ENCODE measurements at places on chromosomes 7 and 10. TPM values are rescaled to one million over a fixed set of nuclear protein-coding genes. Genes with fewer than 3 reads are reported as not detected.

DNA sequence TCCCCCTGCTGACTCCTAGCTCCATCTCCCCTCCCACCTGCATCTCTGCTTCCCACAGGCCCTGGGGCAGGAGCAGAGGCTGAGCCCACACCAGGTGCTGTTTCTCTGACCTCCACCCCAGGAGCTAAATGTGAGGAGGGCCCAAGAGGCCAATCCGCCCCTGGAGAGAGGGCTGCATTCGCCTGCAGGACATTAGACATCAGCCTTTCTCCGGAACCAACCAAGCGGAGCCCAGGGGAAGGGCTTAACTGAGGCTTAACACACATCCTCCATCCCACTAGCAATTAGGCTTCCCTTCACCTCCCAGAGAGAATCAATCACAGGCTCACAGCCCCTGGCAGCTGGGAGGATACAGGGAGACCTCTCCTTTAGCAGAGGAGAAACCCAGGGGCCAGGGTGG, 50.5 kb downstream of the SH3PXD2A start:
- no peak for DNase-seq

GRCh38 chr10:88491314-88491713, 91.8 kb downstream of the RNLS start:
- DNase-seq, result no peak

RBM20 gene
- 13.9 TPM for total RNA-seq

DNA sequence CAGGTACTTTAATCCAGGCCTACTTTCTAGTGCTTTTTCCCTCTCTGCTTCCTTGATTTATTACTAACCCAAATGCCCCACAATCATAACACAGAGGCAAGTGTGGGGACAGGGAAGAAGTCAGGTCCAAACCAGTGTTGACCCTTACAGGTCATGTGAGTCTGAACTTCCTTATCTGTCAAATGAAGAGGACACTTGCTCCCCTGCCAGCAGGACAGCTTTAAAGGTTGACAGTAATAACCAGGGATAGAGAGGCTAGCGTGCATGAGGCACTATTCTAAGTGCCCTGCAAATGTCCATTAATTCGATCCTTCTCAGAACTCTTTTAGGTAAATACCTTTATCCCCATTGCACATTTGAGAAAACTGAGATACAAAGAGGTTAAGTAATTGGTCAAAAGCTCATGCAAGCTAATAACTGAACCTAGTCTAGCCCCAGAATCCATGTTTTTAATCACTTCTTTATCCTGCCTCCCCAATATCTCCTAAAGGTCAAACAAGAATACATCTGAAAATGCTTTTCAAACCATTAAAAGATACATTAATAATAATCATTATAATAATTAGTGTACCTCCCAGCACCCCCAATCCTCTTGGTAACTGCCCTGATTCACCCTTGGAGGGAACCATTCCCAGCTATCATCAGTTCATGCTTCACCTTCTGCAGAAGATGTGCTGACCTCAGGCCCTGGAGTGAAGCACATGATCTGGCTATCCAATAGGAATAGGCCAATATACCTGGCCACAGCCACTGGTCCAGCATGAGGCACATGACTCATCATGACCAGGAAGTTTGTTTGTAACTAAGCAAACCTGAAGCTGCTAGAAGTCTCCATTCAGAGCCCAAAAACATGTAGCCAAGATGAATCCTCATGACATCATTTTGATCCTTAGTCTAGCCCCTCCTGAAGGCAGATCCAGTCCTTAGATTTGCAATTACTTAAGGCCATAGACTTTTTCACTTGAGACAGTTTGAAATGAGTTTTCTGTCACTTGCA, 40.7 kb downstream of the SGMS1 start:
- no peak for DNase-seq

GRCh38 chr10:29926693-29927048, 132.7 kb downstream of the JCAD start:
- no peak for DNase-seq

DNA sequence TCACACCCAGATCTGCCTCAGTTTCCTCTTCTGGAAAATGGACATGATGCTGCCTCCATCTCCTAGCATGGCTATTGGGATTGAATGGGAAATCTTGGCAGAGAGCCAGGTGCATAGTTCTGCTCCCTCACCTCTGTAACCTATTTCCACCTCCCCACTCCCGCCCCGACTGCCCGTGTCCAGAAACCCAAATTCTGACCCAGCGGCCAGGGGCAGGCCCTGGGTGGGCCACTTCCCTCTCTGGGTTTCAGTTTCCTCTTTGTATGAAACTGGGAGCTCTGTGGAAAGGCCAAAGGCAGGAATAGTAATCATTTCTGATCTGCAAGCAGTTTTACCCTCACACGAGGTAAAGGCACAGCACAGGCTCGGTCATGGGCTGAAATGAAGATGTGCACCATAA, 74.1 kb upstream of the DUSP5 start:
- DNase-seq, result no peak

DNA sequence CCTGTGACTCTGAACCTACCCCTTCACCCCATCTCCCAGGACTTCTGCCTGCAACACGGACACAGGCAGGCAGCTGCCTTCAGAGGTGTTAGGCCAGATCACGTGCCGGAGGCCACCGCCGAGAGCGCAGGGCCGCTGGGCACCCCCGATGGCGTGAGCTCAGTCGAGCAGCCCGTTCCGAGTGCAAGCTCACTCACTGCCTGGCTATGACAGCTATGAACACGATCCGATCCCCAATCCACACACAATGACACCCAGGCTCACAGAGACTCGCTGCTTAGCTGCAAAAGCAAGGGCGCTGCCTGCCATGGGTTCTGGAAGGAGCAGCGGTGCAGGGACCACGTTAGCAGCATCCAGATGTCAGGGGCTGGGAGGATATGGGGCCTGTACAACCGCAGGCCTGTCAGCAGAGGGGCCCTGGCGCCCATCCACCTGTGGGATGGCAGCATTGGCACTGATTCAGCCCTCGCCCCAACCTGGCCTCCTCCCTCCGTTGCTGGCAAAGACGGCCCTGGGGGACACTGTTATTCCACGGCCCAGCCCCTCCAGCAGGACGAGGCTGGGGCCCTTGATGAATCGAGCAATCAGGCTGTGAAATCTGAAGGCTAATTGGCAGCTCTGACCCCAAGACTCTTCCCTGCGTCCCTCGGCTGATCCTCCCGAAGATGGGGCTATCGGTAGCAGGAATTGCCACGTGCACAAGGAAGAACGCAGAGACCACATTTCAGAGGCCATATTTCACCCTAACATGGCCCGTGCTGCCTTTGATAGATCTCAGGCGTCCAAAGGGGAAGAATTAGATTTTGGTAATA, 230.1 kb downstream of the ELFN1 start:
- no peak for DNase-seq

SRRM3 gene
- total RNA-seq, result 1.6 TPM

EXOSC1 gene
- total RNA-seq, result 23.4 TPM

DNA sequence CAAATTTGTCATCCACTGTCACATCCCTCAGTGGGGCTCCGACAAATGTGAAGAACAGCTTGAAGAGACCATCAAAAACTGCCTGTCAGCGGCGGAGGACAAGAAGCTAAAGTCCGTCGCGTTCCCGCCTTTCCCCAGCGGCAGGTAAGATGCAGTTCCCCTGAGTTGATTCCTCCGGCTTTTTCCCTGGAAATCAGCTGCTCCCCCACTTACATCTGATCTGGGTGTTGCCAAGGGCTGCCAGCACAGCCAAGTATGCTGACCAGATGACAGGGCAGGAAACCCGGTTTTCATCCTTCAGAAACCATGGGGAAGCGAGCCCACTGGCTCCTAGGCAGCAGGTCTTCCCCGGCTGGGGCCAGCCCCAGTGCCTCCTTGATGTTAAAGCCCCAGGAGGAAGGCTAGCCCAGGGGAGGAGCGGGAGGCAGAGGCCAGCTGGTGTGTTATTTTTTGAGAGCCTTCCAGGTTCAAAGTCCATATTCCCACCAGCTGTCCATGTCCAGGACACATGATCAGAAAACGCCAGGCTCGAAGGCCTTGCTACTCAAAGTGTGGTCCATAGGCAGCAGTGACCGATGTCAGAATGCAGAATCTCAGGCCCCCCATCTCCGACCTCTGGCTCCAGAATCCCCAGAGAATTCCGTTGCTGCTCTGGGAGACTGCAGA, 23.4 kb downstream of the AIFM2 start:
- no peak for DNase-seq

GRCh38 chr7:102291056-102291915, 4.6 kb downstream of the SH2B2 start:
- no peak for DNase-seq

TMEM176A gene
- 9.1 TPM for total RNA-seq

DNA sequence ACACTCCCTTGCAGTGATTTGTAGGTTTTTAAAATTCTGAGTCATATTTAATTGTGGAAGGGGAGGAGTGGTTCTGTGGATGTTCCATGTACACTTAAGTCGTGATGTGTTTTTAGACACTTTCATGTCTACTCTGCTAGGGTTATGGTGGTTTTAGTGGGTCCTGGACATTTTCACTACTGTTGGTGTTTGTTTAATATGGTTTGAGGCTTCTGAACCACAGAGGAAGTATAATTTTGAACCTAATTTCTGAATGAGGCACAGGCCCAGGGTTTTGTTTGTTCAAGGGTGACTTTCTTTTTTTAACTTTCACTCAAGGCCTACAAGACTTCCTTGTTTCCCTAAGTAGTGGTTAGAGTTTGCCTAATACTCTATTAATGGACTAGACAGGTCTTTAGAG, 13.3 kb downstream of the SLC26A5 start:
- no peak for DNase-seq

DNA sequence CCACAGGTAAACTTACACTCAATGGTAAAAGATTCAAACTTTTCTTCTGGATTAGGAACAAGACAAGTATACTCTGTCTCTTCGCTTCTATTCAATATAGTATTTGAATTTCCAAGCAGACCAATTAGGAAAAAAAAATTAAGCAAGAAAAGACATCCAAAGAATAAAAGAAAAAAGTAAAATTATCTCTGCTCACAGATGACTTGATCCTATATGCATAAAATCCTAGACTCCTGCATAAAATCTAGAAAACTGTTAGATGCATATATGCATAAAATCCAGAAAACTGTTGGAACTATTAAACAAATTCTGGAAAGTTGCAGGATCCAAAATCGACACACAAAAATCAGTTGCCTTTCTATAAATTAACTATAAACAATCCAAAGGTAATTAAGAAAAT, at the start of gene OR13A1:
TSS of gene OR13A1 (minus strand) at position 101 of the 400 bp plus-strand sequence. CDS start 11,186 bp downstream, outside the sequence.
- DNase-seq, result no peak

DNA sequence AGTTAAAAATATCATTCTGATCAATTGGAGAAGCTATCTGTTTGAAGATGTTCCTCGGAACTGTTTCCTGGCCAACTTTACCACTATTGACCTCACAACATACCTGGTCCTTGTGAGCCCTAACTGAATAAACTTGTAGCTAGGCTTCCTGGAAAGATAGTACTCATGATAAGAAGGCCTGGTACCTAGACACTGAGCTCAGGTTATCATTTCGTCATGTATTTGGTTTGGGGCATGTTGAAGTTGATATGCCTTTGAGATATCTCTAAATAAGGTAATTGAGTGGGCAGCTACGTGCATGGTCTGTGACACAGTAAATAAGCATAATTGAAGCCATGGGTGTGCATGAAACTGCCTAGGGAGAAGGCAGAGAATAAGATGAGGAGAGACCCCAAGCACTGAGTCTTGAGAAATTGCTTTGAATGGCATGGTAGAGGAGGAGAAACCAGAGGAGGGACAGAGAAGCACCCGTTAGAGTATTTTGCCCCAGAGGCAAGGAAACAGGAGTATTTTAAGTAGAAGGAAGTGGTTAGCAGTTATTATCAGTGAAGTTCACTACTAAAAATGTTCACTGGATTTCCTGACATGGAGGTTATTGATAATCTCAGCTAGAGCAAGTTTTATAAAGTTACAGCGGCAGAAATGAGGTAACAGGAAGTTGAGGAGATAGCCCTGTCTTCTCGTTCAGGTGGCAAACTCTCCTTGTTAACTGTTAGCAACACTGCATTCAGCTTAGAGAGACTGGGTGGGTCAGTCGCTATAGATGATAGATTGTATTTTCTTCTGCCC, 55.6 kb downstream of the CC2D2B start:
- DNase-seq, result no peak

DNA sequence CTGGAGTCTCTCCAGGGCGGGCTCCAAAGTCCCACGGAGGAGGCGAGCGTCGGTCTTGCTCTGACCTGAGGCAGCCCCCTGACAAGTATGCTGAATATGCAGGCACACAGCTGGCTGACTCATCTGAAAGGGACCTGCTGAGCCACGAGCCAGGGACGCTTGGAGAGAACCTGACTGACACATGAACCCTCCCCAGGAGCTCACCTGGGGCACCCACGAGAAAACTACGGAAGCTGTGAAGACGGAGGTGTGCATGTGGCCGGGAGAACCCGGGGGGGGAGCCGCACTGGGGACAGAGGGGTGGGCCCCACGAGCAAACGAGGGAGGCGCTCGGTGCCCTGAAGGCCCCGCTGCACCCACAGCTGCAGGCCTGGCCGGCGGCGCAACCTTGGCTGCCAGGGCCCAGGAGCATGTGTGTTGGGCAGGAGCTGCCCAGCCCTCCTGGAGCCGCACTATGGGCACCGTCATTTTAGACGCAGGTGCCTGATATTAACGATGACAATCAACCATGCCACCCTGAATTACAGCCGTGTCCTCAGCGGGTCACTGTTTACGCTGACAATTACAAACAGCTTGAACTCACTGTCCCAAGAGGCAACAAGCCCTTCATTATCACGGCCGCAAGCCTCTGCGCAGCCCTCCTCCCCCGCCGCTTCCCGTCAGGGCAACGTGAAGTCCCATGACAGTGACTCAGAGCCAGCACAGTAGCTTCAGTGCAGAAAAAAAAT, 64.7 kb downstream of the DIP2C start:
- no peak for DNase-seq

RFC2 gene
- 15.2 TPM for total RNA-seq

GRCh38 chr7:35749556-35749955, 51.3 kb upstream of the SEPTIN7 start:
- DNase-seq, result no peak

- DNase-seq, result no peak
Measured at GRCh38 chr10:59537501-59537900, 172.1 kb downstream of the SLC16A9 start.

- no peak for DNase-seq
Measured at GRCh38 chr7:20651960-20652544, 36.6 kb downstream of the ABCB5 start.

GRCh38 chr10:97768322-97769315, 3.2 kb downstream of the SFRP5 start:
- no peak for DNase-seq

MICALL2 gene
- 71.7 TPM for total RNA-seq

POM121C gene
- total RNA-seq, result 31.3 TPM

DNA sequence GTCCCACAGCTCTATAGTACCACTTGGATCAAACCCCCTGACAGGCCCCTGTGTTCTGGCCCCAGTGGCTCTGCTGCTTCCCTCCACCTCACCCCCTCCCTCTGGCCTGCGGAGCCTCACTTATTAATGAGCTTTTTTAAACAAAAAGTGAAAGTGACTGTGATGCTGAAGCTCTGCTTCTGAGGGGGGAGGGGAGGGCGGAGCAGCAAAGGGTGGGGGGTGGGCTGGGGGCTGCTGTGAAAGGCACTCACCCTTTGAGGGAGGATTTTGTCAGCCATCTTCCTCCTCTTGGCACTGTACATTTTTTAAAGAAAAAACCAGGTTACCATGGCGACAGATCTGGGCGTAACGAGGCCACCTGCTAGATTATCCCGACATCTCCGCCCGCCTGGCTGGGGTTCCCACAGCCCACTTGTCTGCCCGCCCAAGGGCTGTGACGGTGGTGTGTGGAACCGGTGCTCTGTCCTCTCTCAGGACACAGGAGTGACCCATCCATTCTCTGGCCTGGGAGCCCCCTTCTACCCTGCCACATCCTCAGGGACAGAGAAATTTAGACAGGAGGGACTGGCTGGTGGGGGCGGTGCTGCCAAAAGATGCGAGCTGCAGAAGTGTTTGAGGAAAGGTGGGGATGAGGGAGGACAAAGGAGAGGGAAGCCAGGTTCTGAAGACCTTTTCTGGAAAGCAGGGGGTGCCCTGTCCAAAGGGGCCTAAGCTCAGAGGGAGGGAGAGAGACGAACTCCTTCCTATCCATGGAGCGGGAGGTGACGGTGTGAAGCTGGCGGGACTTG, 4.9 kb downstream of the SMARCD3 start:
- no peak for DNase-seq

CPVL gene
- total RNA-seq, result 21.0 TPM

Measured in thoracic aorta (tissue), 2 donors.